ENCODE measurements at places on chromosomes 12 and 14. TPM values are rescaled to one million over a fixed set of nuclear protein-coding genes. Genes with fewer than 3 reads are reported as not detected.

The TAS2R8 gene
- 0.44 TPM for total RNA-seq

DNA sequence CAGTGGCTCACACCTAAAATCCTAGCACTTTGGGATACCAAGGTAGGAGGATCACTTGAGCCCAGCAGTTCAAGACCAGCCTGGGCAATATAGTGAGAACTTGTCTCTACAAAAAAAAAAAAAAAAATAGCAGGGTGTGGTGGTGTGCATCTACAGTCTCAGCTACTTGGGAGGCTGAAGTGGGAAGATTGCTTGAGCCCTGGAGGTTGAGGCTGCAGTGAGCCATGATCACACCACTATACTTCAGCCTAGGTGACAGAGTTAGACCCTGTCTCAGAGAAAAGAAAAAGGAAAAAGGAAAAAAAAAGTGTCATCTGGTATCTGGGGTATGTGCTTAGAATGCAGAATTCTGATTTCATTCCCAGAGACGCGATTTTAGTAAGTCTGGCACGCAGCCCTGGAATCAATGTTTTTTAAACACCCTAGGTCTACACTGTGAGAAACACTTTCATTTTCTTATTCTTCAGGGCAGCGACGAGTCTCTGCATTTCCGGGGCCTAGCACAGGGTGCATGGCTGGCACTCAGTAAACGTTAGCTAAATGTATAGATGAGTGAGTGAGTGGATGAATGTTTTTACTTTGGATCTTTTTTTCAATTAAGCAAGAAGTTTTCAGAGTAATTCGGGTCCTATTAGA lies 243.8 kb upstream of the PWP1 start:
- no peaks in the 10 kb centered on the region for H3K27me3 ChIP-seq
- no peaks in the 10 kb centered on the region for H3K36me3 ChIP-seq
- no peak overlapping the region for H3K4me3 ChIP-seq
- H3K27ac ChIP-seq = no peak overlapping the region
- no peaks in the 10 kb centered on the region for H3K4me1 ChIP-seq

DNA sequence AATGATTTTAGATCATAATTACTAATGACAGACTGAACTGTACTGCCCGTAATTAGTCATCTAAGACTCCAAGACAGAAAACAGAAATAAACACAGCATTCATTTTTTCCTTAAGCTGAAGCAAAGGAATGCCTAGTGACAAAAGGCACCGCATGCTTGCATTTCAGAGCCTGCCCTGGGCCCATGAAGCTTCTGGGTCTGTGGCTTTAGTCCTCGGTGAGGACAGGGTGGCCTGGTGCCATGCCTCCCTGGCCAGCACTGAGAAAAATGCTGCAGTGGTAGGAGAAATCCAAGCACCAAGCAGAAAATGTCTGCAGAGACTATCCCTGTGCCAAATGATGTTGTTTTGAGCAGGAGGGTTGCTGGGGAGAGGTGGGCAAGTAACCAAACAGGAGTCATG lies 171.6 kb downstream of the CALM1 start:
- no peaks in the 10 kb centered on the region for H3K4me1 ChIP-seq
- H3K36me3 ChIP-seq = peaks cover 22% of the 10 kb centered on the region
- DNase-seq = no peak
- no peak overlapping the region for H3K4me3 ChIP-seq
- H3K27me3 ChIP-seq = peaks cover 3% of the 10 kb centered on the region

The GALNT16 gene
- total RNA-seq = 2.8 TPM

GRCh38 chr14:104112609-104113571 lies 25.5 kb upstream of the KIF26A start:
- H3K27ac ChIP-seq = no peak overlapping the region
- H3K36me3 ChIP-seq = no peaks in the 10 kb centered on the region
- DNase-seq = no peak
- H3K4me3 ChIP-seq = no peak overlapping the region

- H3K27me3 ChIP-seq = peaks cover 2% of the 10 kb centered on the region
- no peak overlapping the region for H3K4me3 ChIP-seq
- no peaks in the 10 kb centered on the region for H3K36me3 ChIP-seq
Observed at GRCh38 chr12:66449531-66449930, 147.2 kb downstream of the HELB start.

The ADAMTS20 gene
- 0.15 TPM for total RNA-seq

- DNase-seq = no peak
- H3K27me3 ChIP-seq = peaks cover 10% of the 10 kb centered on the region
- no peaks in the 10 kb centered on the region for H3K36me3 ChIP-seq
- H3K27ac ChIP-seq = peak overlapping the region; percentile 49
- H3K4me1 ChIP-seq = peaks cover 47% of the 10 kb centered on the region
Observed at GRCh38 chr14:100078997-100079725, 13.9 kb downstream of the EVL start.

DNA sequence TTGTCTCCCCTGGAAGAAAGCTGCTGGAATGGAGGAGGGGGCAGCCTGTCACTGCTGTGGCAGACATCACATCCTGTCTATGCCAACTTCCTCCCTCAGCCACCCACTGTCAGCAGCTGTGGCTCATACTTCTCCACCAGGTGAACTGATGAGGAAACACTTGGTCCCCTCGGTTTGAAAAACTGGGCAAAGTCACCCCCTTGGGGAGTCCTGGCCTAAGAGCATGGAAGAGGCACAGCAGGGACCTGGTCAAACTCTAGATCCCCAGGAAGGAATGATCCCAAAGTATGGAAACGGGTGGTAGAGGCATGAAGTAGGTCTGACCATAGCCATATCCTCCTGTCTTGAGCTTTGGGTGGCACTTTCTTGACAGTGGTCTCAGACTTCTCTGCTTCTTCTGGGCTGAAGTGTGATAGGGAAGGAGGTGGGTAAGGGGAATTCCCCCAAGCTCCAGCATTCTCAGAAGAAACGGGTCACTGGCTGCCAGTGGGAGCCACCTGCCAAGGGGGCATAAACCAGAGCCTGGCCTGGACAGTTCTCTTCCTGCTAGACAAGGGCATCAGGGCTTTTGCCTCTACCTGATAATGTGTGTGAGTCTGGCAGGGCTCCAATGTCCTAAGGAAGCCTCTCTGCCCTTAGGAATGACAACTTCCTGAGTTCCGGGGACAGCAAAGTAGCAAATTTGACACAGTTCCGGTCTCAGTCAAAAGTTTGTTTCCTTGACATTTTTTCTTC lies 36.0 kb downstream of the FMNL3 start:
- no peak for DNase-seq
- H3K36me3 ChIP-seq = peaks cover 30% of the 10 kb centered on the region
- H3K27ac ChIP-seq = peak overlapping the region; percentile 98
- peaks cover 19% of the 10 kb centered on the region for H3K27me3 ChIP-seq
- H3K4me1 ChIP-seq = peaks cover 91% of the 10 kb centered on the region

DNA sequence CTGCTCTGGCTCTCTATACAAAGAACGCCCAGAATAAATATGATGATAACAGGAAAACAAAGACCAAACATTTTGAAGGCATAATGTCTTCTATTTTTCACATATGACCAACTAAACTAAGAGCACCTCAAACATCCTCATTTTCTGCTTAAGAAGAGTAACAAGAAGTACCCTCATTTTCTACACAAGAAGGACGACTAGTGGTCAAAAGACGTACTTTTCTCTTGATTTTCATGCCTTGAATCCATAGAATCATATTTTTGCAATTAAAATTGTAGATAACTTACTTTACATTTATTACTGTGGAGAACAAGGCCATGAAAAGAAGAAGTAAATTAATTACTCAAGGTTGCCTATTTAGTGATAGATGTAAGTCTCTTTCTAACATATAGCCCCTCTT lies 358.6 kb downstream of the DUSP6 start:
- H3K4me3 ChIP-seq = no peak overlapping the region
- no peak overlapping the region for H3K27ac ChIP-seq
- DNase-seq = no peak
- H3K36me3 ChIP-seq = no peaks in the 10 kb centered on the region
- no peaks in the 10 kb centered on the region for H3K27me3 ChIP-seq
- no peaks in the 10 kb centered on the region for H3K4me1 ChIP-seq

DNA sequence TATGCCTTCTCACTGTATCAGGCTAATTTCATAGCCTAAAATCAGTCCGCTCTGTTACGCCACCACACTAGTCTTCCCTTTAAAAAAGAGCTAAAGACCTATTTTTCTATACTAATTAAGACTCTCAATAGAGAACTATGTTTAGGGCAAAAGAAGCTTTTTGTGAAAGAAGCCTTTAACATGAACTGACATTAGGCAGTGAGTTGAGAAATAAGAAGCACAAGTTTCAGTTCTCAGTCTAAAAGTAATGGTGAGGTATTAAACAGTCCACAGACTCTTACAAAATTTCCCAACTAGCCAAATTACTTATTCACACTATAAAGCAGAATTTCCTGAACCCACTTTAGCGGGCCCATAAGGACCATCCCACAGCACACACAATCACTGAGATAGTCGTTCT lies 93.7 kb downstream of the SOX5 start:
- H3K36me3 ChIP-seq = peaks cover 12% of the 10 kb centered on the region
- no peak overlapping the region for H3K27ac ChIP-seq
- H3K4me3 ChIP-seq = no peak overlapping the region
- no peak for DNase-seq
- H3K27me3 ChIP-seq = no peaks in the 10 kb centered on the region

DNA sequence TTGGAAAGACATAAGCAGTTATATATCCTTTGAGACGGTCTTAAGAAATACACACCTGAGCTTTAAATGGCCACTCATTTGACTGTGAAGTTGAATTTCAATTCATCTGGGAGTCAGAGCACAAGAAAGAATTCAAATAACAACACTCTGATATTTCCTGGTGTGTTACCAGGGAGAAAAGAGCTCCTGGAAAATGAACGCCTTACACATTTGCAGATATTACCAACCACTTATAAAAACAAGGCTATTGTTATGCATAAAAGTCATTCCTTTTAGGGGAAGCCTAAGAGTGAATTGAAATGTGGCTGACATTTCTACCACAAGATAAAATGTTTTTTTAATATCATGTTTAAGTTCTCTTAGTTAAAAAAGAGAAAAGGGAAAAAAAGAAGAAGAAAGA lies 229.2 kb upstream of the PLEKHG7 start:
- H3K4me1 ChIP-seq = no peaks in the 10 kb centered on the region
- no peaks in the 10 kb centered on the region for H3K36me3 ChIP-seq
- no peaks in the 10 kb centered on the region for H3K27me3 ChIP-seq
- DNase-seq = no peak

The GSG1 gene
- 0.46 TPM for total RNA-seq

The CELA1 gene
- total RNA-seq = not detected

- DNase-seq = no peak
- H3K27ac ChIP-seq = no peak overlapping the region
- peaks cover 3% of the 10 kb centered on the region for H3K27me3 ChIP-seq
- H3K4me1 ChIP-seq = no peaks in the 10 kb centered on the region
Observed at GRCh38 chr14:97850886-97851285, 1053.7 kb downstream of the VRK1 start.

DNA sequence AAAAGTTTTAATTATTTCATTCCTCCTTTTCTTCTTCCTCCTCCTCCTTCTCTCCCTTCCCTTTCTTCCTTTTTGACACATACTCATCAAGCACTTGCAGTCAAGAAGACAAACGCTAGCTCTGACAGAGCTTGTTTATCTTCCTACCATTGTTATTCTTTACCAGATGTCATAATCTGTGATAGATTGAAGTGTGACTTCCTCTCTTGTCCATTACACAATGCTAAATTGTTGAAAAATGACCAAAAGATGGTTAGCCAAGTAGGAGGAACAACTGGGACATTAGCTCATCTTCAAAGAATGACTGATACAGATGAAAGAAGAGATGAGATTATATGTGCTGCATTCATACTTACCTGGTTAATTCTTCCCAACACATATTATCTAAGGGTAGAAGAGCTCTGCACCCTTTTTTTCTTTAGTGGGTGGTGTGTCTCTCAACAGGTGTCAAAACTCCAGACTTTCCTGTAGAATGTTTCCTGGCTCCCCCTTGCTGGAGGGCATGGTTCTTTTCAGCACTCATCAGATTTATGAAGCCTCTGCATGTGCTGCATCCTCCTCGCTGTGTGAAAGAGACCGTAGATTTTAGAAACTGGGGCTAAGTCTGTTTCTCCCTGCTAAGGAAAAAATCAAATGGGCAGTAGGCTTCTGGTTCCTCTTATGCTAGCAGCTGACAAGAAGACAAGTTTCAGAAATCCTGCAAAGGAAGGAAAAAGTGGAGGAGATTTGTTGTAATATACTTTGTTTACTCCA lies 147.1 kb downstream of the TMX1 start:
- no peak for DNase-seq
- peaks cover 19% of the 10 kb centered on the region for H3K4me1 ChIP-seq
- no peak overlapping the region for H3K4me3 ChIP-seq
- H3K27me3 ChIP-seq = peaks cover 2% of the 10 kb centered on the region

DNA sequence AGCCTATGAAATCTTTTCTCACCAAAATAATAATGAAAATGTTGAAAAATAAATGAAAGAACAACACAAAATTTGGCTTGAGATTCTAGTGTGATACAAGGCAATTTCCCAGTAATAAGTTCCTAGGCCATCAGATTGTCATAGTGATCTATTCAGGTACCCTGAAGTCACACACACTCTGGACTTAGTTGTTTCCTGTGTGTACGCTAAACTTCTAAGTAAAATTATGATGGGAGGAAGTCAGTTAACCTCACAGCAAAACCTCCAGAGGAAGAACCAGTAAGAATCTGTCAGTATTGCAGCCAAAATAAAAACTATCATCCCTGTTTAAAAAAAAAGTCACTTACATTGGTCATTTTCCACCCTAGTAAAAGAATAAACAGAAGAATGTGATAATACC lies 81.9 kb downstream of the DBX2 start:
- DNase-seq = no peak
- H3K27ac ChIP-seq = no peak overlapping the region
- H3K4me1 ChIP-seq = no peaks in the 10 kb centered on the region
- no peaks in the 10 kb centered on the region for H3K36me3 ChIP-seq

GRCh38 chr12:6697584-6698351 lies 2.8 kb downstream of the PIANP start:
- H3K27ac ChIP-seq = peak overlapping the region; percentile 9
- H3K4me1 ChIP-seq = peaks cover 13% of the 10 kb centered on the region
- H3K27me3 ChIP-seq = peaks cover 28% of the 10 kb centered on the region
- peak; percentile 71 for DNase-seq
- H3K4me3 ChIP-seq = peak overlapping the region; percentile 77
- H3K36me3 ChIP-seq = peaks cover 22% of the 10 kb centered on the region

DNA sequence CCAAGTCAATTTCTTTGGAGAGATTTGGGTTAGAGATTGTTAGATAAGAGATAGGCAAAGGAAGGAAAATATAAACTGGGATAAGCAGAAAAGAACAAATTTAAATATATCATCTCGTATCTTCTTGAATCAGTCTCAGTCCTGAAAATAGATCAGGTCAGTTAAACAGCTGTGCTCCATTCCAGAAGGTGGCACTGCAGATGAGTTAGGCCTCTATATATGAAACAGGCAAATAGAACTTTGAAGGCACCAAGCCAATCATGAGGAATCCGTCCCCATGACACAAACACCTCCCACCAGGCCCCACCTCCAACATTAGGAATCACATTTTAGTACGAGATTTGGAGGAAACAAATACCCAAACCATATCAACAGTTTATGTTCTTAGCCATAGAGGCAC lies 605.5 kb upstream of the USP15 start:
- H3K36me3 ChIP-seq = no peaks in the 10 kb centered on the region
- H3K4me1 ChIP-seq = no peaks in the 10 kb centered on the region
- H3K27me3 ChIP-seq = no peaks in the 10 kb centered on the region
- DNase-seq = no peak
- no peak overlapping the region for H3K27ac ChIP-seq
